Stimulated activated CD8-positive, alpha-beta memory T cell treated with anti-CD3 and anti-CD28 coated beads, Interleukin-4, amount 100 ng/mL, for 48 hours (primary cell): ENCODE measurements at places on chromosomes 16 and 17.
A peak's percentile ranks its signal among the peaks of the same experiment; 100 is the strongest.

DNA sequence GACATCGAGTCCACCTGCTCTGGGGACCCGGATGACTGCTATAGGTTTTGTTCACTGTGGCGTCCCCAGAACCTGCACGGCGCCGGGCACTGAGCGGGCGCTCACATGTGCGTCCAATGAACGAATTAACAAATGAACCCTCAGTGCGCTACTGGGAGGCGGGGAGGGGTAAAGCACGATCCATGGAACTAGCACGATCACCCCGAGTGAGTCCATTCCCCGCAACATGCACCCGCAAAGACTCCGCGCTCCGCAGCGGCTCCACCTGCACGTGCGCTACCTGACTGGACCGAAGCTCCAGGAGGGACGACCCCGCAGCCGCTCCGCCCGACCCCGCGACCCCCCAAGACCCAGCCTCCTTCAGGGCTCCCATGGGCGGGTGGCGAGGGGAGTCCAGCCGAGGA is 491 bp downstream of the TRAP1 start:
- DNase-seq: peak; percentile 61

GRCh38 chr17:64622931-64623654 is 39.0 kb downstream of the SMURF2 start:
- DNase-seq: no peak

- no peak for DNase-seq
These were observed 104.4 kb downstream of the MYO1D start for GRCh38 chr17:32772453-32773025.

GRCh38 chr17:58694302-58694701 is 1.9 kb downstream of the RAD51C start:
- no peak for DNase-seq

DNA sequence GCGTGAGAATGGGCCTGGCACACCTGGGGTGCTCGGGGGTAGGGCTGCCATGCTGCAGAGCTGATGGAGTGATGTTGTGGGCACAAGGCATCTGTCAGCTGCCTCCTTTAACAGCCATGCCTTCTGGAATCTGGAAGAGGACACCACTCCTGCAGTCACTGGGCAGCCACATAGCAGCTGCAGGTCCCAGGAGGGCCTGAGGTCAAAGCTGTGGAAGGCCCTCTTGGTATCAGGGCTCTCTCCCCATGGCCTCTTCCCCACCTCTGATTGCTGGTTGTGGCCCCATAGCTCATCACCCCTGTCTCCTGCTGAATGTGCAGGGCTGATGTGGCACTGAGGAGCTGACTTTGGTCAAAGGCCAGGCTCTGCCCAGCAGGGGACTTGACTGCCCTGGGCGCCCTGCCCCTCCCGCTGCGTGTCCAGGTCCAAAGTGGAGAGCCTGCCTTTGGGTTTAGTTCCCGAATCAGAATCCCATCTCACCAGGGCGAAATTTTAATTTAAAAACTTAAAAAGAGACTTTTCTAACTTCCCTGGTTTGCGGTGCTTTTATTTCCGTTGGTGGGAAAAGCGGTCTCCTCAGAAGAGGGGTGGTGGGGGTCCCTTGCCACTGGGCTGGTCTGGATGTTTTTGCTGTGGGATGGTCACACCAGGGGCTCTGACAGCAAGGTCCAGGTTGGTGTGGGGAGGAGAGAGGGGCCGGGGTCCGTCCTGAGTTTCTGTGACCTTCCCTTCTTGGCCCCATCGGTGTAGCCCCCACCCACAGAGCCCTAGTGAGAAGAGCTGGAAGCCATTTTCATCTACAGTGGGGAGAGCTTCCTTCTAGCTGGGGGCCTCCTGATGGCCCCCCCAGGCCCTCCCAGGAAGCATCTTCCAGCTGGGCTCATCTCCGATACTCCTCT is 5.9 kb downstream of the UBALD2 start:
- peak; percentile 66 for DNase-seq

- DNase-seq: no peak
These were observed 18.2 kb downstream of the VMP1 start for GRCh38 chr17:59725691-59726090.

DNA sequence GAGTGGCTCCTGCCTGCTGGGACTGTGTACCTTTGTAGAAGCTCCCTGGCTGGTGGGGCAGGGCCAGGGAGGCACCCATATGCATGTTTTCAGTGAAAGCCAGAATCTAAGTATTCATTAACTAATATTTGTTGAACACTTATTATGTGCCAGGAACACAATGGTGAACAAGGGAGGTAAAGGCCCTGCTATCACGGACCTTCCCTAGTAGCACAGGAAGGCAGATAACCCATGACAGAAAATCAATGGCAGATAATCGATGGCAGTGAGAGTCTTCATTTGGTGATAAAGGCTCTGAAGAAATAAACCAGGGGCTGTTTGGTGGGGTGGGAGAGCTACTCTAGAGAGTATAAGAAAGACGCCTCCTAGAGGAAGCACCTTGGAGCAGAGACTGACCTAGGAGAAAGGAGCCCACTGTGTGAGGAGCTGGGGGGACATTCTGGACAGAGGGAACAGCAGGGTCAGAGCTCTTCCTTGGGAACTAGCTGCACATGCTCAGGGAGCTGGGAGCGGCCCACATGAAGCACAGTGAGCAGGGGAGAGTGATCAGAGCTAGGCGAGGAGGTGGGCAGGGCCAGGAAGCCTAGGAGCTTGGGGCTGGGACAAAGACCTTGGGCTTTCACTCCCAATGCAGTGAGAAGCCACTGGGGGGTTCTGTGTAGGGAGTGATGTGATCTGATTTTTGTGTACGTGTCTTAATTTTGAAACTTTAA is 78.5 kb downstream of the SPECC1 start:
- DNase-seq: no peak

DNA sequence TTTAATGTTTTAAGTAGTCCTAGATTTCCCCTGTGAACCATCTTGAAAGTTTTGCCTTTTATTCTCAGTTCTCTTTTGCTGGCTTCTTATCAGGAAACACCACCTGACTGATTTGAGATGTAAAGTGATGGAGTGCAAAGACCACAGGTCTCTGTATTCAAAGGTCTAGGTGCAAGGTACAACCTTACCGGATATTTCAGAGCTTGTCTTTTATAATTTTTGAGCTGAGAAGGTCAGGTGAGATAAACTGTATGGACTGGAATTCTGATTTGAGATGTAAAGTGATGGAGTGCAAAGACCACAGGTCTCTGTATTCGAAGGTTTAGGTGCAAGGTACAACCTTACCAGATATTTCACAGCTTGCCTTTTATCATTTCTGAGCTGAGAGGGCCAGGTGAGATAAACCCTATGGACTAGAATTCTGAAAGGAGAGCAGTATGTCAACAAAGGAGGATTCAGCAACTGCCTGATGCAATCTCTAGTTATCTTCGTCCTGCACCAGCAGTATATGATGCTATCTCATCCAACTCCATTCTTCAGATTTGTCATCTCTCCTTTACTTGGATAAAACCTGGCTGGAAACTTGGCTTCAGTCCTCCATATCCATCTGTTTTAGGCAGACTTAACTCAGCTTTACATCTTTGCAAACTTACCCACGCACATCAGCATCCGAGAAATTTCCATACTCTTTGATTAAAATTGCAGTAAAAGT is 64.3 kb downstream of the CENPV start:
- no peak for DNase-seq

- DNase-seq: peak; percentile 65
These were observed 5.1 kb upstream of the GGT6 start for GRCh38 chr17:4565209-4566141.

DNA sequence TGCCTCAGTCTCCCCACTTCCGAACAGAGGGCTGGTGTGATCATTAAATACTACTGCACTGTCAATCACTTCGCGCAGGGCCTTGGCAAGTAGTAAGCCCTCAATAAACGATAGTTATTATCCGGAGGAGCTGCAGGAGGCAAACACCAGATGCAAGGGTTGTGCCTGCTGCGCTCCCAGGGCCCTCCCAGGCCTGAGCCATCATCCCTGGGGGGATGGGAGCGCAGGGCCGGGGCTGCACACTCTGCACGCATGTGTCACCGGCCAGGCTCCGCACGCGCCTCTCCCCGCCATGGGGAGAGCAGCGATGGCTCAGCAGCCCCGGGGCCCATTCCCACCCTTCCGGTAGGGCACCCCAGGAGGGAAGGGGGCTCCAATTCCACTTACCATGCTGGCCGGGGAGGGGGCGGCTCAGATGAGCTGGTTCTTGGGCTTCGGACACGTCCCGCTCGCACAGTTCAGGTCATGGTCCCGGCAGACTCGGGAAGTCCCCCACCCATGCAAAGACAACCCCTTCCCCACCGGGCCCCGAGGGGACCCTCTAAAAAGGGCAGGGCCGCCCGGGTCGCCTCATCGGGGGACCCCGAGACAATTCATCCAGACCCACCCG is 681 bp downstream of the XPO6 start:
- peak; percentile 79 for DNase-seq

DNA sequence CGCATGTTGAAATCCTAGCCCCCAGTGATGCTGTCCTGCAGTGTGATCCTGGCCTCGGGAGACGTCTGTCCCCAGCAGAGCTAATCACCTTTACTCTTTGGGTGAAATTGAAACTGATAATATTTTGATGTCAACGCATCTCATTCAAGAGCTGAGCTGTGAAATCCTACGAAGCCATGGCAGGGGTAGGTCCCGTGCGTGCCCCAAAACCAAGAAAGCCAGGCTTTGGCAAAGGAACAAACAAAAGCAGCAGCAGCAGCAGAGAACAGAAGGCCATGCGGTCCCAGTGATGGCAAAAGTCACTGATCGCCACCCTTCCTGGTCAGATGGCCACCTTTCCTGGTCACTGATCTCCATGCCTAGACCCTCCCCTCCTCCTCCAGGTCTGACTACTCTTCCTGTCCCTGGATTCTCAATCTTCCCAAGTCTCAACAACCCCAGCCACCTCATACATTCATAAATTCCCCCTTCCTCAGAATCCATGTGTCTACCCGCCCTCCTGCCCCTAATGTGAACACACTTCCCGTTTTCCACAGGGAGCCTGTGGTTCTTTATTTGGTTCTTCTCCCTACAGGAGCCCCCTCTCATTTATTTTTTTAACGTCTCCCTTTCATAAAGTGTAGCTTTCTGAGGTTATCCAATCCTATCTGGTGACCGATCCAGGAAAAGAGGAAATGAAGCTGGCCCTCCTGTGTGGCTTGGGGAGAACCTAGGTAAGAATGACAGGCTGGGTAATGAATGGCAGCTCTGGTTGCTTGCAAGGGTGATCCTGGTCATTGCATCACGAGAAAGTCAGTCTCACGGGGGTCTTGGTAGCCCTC is 50.3 kb downstream of the CPPED1 start:
- no peak for DNase-seq

- no peak for DNase-seq
These were observed 10.5 kb downstream of the CBFB start for GRCh38 chr16:67039260-67040020.

DNA sequence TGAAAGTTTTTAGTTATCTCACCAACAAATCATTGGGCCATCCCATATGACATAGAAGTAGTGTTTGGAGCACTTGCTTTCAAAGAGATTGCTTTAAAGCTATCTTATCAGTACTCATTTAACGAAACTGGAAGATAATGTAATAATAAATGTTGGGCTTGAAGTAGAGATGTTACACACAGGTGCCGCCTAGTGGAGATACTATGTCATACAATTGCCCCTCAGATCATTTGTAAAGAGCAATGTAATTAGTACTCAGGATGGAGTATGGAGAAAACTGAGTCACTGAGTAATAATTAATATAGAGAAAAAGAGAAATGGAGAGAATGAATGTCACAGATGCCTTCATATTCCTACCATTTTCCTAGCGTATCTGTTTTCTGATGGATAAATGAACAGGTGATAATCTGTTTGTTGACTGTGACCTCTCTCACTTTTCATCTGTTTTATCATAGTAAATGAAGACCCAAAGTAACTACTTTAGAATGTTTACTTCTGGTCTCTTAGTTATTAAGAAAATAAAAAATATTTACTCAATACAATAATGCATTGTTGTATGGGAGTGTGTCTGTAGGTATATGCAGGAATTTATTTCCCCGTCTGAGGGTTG is 80.4 kb downstream of the EFCAB5 start:
- DNase-seq: no peak

DNA sequence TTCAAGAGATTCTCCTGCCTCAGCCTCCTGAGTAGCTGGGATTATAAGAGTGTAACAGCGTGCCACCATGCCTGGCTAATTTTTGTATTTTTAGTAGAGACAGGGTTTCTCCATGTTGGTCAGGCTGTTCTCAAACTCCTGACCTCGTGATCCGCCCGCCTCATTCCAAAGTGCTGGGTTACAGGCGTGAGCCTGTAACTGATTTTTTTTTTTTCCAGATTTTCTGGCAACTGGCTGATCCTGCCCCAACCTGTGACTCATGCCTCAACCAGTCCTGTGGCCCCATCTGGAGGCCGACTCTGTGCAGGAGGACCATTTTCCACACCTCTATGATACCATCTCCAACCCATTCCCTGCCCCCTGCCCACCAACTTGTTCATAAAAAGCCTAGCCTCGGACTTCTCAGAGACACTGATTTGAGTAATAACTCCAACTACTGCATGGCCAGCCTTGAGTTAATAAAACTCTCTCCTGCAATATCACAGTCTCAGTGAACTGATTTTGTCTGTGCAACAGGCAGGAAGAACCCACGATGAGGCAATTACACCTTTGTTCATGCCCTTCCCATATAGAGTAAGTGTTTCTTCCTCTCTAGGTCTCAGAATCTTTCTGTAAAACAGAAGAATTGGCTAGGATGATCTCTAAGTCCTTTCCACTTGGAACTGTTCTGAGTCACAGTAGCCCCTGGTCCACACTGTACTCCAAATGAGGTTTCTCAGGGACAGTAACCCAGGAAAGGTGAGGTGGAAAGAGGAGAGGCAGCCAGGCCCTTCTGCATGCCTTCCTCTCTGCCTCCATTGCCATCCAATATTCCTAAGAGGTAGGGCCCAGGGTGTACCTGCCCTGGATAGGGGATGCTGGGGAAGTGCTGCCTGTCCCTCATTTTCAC is 8.8 kb upstream of the CNOT1 start:
- no peak for DNase-seq

- DNase-seq: no peak
These were observed 474.8 kb downstream of the KCNJ2 start for GRCh38 chr17:70644096-70644495.

DNA sequence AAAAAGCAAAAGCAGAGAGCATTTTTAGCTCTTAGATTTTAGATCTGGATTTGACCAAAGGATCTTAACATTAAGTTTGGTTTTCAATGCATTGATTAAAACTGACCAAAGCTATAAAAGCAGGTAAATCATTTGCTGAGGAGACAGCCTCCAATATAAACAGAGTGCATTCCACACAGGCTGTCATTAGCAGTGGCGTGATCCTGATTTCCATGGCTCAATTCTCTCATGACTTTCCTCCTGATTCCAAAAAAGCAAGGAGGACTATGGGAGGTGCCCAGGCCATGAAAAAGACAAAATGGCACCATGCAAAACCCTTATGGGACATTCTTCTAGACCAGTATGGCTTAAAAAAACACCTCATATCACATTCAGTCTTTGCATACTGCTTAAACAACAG is 53.5 kb downstream of the PARN start:
- DNase-seq: no peak

- DNase-seq: no peak
These were observed 3.0 kb upstream of the UBB start for GRCh38 chr17:16377941-16378341.
